ENCODE measurements at places on chromosomes 4 and X. TPM values are rescaled to one million over a fixed set of nuclear protein-coding genes. Genes with fewer than 3 reads are reported as not detected.

GRCh38 chr4:25915353-25915705 is 1.3 kb downstream of the SMIM20 start:
- DNase-seq: no peak

- DNase-seq: no peak
Measured at GRCh38 chr4:89111833-89112563, 665 bp downstream of the TIGD2 start.

- no peak for DNase-seq
Measured at GRCh38 chr4:40890764-40891163, 141.0 kb downstream of the NSUN7 start.

DNA sequence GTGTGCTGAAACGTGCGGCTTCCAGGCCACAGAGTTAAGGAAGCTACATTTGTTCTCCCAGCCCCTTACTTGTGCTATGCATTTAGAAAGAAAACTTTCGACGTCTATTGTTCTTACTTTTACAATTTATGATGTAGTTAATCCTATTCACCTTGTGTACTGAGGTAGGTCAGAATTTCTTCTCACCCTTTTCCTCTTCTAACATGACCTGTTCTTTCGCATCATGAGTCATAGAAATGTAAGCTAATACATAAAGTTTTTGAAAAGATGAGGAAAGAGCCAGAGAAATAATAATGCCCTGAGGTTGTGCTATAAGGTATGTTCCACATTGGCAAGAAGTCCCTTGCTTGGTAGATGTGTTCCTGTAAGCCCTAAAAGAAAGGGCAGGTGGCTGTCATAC is 298.3 kb downstream of the TRIML1 start:
- no peak for DNase-seq

The IL13RA1 gene
- total RNA-seq: 25.8 TPM

The MAGEC2 gene
- total RNA-seq: not detected

Measured in vagina (tissue), 2 donors.